T-helper 1 cell treated with Interleukin-12 subunit alpha and Interleukin-12 subunit beta and Interleukin-4 antibody, amounts not matched to agents 30 ng/mL and 1 ng/mL, for 36 hours (primary cell): ENCODE measurements at places on chromosomes 2 and 18. TPM values are rescaled to one million over a fixed set of nuclear protein-coding genes. Genes with fewer than 3 reads are reported as not detected.

Gene MC4R
- total RNA-seq, result not detected in 2 replicates

Gene PKDCC
- total RNA-seq, result not detected in 2 replicates

Gene ELOA2
- not detected in 2 replicates for total RNA-seq

Gene HS1BP3
- 14.1 and 15.3 TPM in 2 replicates for total RNA-seq

Gene ZNF385B
- not detected in 2 replicates for total RNA-seq

Gene ANKRD29
- 0.20 TPM in 1 of 2 replicates, not detected in the other for total RNA-seq

Gene ACADL
- not detected in 2 replicates for total RNA-seq

Gene GAREM2
- 4.6 and 6.1 TPM in 2 replicates for total RNA-seq

Gene RPRM
- 0.20 and 0.41 TPM in 2 replicates for total RNA-seq

Gene GCG
- total RNA-seq, result not detected in 2 replicates

Gene KCNK3
- not detected in 2 replicates for total RNA-seq

Gene TCF23
- total RNA-seq, result 0.05 TPM in 2 replicates

Gene TWIST2
- total RNA-seq, result not detected in 2 replicates

Gene GALNT5
- not detected in 2 replicates for total RNA-seq
